Omental fat pad (tissue), 4 donors: ENCODE measurements at places on chromosomes 11 and 22.

DNA sequence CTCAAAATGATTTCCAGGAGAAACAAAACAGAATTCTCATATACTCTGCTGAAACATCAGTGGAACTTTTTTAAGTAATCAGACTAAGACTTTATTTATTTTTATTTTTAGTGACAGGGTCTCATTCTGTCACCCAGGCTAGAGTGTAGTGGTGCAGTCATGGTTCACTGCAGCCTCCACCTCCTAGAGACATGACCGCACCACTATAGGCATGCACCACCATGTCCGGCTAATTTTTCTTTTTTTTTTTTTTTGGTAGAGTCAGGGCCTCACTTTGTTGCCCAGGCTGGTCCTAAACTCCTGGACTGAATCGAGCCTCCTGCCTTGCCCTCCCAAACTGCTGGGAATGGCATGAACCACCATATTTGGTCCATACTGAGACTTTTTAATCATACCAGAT is 42.9 kb downstream of the PRDM10 start:
- no peak for DNase-seq

- DNase-seq = no peak
These were observed 25.3 kb upstream of the SESN3 start for GRCh38 chr11:95256321-95256779.

- no peak for DNase-seq
These were observed 9.2 kb downstream of the ADORA2A start for GRCh38 chr22:24436553-24436952.

GRCh38 chr11:116510886-116511650 is 261.7 kb downstream of the BUD13 start:
- DNase-seq = no peak

GRCh38 chr11:59773083-59773440 is 17.9 kb downstream of the STX3 start:
- DNase-seq = no peak
